Esophagus muscularis mucosa (tissue), 4 donors: ENCODE measurements at places on chromosomes 1 and 21. TPM values are rescaled to one million over a fixed set of nuclear protein-coding genes. Genes with fewer than 3 reads are reported as not detected.

GRCh38 chr1:40914927-40915569 lies 52.9 kb upstream of the CITED4 start:
- no peak for DNase-seq

- no peak for DNase-seq
Observed at GRCh38 chr1:14128096-14128495, 428.1 kb downstream of the PRDM2 start.

TMEM200B gene
- total RNA-seq, result 44.8 TPM

- DNase-seq, result no peak
Observed at GRCh38 chr1:228145463-228146416, 4.0 kb upstream of the GJC2 start.

SLC44A5 gene
- 0.23 TPM for total RNA-seq

DNA sequence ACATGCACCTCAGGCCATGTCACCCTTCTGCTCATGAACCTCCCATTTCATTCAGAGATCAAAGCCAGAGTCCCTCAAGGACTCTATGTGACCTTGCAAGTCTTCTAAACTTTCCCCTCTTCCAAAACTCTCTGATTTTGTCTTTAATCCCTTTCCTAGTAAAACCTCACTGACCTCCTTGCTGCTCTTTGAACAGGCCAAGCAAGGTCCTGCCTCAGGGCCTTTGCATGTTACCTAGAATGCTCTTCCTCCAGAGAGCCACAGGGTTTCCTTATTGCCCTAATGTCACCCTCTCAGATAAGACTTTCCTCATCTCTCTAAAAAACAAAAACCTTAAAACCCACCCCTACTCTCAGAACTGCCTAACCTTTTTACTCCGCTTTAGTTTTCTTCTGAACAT lies 26.6 kb downstream of the IL23R start:
- DNase-seq, result no peak

GRCh38 chr1:236530959-236531358 lies 7.2 kb downstream of the LGALS8 start:
- DNase-seq, result no peak

DNA sequence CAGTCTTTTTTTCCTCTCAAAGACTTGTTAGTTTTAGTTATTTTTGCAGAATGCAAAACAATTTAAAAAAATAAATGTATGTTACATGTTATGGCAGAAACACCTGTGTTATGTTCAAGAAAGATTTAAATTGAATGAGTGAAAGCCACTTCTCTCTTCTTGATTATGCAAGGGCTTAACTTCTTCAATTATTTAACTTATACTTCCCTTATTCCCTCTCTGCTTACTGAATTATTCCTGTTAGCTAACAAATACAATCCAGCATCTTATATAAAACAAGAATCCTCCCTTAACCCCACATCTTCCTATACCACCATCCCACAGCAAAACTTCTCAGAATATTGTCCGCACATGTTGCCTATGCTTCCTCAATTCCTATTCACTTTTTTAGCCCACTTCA lies 10.7 kb upstream of the FCER1A start:
- DNase-seq, result no peak

CD2 gene
- 0.65 TPM for total RNA-seq

DNA sequence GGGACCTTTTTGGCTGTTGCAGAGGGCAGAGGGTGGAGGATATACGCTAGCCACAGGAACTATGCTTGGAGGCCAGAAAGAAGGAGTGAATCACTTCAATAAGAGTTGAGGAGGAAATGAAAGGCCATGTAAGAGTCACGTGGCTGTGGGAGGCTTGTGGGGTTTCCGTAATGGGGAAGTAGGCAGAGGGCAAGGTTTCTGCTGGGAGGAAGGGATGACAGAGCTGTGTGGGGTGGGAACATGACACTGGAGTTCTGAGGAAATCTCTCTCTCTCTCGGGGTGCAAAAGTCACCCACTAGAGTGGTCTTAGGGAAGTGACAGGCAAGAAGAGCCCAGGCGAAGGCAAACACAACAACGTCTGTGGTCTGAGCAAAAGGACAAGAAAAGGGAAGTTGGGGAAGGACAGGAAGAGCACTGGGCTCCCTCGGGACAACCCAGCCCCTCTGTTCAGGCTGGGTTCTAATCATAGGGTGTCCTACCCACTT lies 3.9 kb upstream of the CD1C start:
- no peak for DNase-seq

DNA sequence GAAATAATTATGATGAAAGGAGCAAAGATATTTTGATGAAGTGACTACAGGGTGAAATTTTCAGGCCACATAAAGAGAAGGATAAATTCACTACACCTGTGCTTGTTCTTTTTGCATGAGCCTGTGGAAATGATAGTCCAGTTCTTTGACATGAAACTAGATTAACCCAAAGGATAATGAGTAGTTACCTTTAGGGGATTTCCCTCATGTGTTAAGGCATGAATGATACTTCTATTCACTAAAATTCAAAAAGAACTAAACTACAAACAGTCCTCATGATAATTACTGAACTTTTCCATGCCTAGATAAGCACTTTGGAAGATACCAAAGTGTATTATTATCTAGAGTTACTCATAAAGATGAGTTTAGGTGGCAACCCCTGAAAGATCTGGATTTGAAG lies 244.3 kb downstream of the PTPRC start:
- DNase-seq, result no peak

DNA sequence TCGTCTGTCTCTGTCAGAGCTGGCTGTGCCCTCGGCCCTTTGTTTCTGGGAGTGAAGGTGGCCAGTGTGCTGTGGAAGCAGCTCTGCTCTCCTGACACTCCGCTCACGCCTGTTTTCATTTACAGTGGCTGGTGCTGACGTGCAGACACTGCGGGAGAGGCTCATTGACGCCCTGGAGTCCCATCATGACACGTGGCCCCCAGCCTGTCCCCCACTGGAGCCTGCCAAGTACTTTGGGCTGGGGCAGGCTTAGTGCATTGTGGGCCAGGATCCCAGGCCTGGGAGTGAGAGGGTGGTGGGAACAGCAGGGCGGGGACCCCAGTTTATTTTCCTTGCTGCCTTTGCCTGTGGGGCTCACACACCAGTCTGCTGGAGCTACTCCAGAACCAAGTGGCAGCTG lies 21.1 kb downstream of the QSOX1 start:
- no peak for DNase-seq

TNFRSF8 gene
- 2.7 TPM for total RNA-seq

DNA sequence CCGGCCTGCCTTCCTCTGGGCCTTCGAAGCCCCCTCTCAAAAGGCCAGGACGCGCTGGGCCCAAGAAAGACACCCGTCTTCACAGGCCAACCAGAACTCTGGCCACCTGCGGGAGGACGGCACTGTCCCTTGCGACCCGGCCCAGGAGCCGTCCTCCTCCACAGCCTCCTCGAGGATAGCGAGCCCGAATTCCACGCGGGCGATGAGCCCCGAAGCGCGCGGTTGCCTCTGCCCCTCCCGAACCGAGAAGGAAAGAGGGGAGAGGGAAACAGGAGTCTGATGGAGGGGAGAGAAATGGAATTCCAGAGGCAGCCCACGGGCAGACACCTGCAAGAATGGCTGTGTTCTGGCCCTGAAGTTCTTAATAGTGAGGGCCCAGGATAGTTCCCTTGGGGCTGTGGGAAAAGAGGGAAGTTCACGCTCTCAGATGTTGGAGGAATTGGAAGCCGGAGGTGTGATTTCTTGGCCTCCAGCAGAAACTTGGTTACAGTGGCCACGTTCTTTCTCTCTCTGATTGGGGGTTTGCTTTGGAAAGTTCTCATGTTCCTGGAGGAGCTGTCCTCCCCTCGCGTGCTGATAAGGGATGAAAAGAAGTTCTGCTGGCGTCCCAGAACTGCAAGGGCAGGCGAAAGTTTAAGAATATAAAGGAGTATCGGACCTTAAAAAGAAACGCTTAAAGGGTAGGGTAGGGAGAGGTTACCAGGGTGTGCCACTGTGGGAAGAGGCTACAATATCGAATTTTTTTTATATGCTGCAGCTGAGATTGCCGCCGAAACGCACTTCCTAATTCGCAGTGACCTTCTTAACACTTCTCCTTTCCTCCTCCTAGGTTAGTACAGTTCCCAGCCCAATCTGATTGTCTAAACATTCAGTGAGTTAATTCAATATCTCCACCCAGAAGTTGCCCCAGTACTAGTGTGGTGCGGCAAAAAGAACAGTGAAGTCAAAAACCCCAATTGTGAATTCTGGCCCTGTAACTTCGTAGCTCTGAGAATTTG lies 5.8 kb upstream of the SLC44A5 start:
- no peak for DNase-seq

DNA sequence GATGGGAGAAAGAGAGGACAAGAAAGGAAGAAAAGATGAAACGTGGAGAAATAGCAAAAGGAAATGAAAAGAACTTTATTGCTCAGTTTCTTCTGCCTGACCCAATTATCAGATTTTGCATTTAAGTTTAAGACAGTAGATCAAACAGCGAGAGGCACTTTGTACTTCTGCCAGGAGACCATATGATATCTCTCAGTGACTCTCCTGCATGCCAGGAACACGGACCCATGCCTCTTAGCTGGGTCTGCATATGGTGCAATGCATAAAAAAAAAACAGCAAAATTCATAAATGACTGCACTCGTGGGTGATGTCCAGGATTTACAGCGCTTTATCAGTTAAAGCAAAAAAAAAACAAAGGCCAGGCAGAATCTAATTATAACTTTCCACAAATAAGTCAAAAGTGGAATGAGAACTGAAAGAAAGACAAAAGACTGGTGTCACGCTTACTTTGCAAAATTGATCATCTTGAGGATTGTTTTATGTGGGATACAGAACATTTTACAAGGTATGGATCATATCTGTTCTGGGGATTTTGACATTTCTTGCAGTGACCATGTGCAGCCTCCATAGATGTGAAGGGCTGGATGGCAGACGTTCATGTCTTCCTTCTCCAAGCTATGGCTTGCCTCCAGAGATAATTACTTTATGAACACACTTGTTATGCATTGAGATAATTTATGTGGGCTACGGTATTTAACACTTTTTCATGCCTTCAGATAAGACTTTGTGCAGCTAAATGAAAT lies 79.5 kb downstream of the RUNX1 start:
- no peak for DNase-seq

C1orf115 gene
- 24.0 TPM for total RNA-seq

DNA sequence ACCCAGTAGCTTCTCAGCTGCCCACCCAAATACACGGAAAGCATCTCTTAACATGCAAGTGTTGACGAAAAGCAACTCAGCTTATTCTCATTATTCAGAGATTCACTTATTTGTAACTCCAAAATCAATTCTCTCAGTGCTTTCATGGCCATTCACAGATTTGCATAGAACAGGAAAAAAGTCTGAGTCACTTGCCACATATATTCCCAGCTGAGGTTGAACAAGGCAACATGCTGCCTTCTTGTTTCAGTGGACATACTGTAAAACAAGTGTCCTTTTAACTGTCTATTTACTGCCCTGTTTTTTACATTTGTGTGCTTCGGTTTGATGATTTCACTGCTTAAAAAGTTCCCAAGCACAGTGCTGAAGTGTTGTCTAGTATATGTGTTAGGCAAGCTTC lies 273.0 kb downstream of the LTN1 start:
- no peak for DNase-seq

C1orf185 gene
- total RNA-seq, result not detected

TCHHL1 gene
- total RNA-seq, result not detected

DNA sequence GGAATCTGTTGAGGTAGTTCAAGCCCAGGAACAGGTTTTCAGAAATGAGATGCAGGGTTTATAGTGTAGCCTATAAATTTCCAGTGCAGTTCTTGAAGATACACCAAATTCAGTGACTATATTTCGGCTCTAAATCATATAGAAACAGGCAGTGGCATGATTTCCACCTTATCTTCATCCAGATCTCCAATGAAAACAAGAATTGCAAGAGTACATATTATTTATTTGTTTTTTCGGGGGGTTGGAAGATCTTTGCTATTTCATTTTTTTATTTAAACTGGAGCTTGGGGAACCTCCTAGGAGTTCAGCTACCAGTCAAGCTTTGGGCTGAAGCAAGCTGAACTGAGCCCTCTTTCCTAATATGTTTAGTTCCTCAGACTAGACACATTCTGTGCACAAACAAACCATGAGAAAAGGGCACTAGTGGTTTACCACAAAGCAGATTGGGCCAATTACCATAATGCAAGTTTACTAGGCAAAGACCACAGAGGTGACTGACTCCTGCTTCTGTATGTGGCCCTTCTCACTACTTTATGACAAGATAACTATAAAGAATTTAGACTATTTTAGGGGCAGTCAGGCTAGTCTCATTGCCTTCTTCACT lies 68.5 kb downstream of the RGS2 start:
- DNase-seq, result no peak

- DNase-seq, result no peak
Observed at GRCh38 chr21:41589620-41590175, 81.7 kb upstream of the TMPRSS2 start.

DNA sequence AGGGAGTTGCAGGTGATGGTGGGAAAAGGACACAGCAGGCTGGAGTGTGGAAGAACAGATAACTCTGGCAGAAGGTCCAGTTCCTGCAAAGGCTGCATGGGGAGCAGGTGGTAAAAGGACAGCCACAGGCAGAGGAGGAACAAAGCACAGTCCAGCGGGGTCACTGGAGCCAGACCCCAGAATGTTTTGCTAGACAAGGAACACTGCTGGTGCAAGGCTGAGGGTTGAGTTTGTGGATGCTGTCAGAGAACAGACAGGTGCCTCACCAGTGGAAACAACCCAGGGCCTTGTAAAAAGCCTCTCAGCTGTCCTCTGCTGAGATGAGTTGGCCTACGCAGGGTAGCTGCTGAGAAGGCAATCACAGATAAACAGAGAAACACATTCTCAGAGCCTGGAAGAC lies 101.7 kb downstream of the SSBP3 start:
- DNase-seq, result no peak

ENTREP3 gene
- 15.1 TPM for total RNA-seq
